ENCODE measurements at places on chromosomes 4 and X.

GRCh38 chr4:71713611-71714203 is 70.2 kb downstream of the GC start:
- DNase-seq: no peak

DNA sequence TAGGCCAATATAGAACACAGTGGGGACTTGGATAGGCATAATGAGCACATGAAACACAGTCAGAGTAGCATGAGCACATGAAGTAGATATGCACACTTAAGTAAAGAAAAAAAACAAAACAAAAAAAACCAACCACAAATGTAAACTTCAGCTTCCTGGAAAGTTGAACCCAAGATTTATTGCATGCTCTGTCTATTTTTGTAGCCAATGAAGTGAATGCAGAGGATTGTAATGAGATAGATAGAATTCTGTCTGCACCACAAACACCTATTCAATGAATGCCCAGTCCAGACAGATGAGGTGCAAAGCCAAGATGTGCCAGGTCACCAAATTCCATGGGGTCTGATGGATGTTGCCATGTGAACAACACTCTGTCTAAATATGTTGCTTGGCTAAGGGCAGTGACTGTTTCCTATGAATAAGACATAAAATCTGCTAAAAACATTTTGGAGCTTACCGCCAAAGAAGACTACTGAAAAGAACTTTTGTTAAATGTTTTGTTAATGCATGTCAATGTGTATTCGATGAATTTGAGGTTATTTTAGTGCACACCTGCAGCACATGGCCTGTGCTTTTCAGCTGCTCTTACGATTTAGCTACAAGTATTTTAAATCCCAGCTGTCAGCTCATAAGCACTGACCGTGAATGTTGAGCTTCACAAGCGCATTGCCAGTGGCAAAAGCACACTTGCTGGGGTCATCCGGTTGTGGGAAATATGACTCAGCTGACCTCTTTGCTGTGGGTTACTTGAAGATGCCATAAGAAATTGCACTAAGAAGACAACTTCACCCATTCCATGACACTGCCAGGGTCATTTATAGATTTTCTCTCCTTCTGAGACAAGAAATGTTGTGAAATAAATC is 374.8 kb upstream of the GNPDA2 start:
- no peak for DNase-seq

GRCh38 chr4:42655269-42655637 is 1.7 kb downstream of the ATP8A1 start:
- DNase-seq: no peak

- DNase-seq: no peak
Observed at GRCh38 chrX:136318895-136319597, 18.3 kb downstream of the ADGRG4 start.

GRCh38 chr4:7464259-7464655 is 29.5 kb upstream of the PSAPL1 start:
- no peak for DNase-seq

- DNase-seq: no peak
Observed at GRCh38 chrX:136588036-136588435, 56.0 kb downstream of the VGLL1 start.

- no peak for DNase-seq
Observed at GRCh38 chr4:88335092-88335665, 43.5 kb upstream of the HERC6 start.

DNA sequence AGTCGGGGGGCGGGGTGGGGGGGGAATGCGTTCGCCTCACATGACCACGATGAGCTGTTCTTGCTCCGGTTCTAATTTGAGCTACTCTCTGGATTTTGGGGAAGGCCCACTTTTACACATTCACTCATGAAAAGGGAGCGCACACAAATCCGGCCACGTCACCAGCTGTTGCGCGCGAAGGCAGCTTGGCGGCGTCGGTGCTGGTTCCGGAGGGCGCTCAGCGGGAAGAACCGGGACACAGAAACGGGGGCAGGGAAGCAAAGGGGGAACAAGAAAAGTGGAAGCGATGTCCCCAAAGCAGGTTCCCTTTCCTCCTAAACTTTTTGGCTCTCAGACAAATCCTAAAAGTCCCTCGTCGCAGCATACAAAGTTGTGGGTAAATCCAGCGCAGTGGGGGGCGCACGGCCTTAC is 605 bp downstream of the ANXA5 start:
- DNase-seq: peak; percentile 41

- DNase-seq: no peak
Observed at GRCh38 chrX:1657367-1658070, 42.7 kb downstream of the ASMT start.

DNA sequence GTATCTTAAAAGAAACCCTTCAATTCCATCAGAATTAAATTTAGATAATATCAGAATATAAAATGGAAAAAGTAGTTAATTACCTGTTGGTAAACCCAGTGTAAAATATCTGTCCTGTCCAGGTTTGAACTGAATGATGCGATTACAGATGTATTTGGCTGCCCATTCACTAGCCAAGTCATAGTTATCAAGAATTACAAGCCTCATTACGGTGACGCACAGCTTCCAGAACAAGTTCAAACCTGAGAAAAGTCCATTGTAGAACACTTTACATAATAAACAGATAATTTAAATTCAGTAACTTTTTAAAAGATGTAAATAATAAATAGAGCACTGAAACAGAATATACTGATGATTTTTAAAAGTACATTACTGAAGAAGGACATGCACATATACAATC is 4.4 kb downstream of the GNPDA2 start:
- DNase-seq: no peak

DNA sequence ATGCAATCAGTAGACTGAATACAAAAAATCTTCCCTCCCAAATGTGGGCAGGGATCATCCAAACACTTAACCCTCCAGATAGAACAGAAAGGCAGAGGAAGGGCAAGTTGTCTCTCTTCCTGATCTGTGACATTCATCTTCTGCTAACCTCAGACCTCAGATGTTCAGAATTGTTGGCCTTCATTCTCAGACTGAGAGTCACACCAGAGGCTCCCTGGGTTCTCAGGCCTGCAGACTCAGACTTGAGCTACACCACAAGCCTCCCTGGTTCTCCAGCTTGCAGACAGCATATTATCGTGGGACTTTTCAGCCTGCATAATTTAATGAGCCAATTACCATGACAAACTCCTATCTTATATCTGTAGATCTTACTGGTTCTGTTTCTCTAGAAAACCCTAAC is 1471.6 kb upstream of the ADGRL3 start:
- no peak for DNase-seq

- no peak for DNase-seq
Observed at GRCh38 chr4:165199722-165200121, 7.6 kb upstream of the KLHL2 start.

GRCh38 chr4:74522251-74522991 is 77.5 kb downstream of the AREG start:
- DNase-seq: no peak

DNA sequence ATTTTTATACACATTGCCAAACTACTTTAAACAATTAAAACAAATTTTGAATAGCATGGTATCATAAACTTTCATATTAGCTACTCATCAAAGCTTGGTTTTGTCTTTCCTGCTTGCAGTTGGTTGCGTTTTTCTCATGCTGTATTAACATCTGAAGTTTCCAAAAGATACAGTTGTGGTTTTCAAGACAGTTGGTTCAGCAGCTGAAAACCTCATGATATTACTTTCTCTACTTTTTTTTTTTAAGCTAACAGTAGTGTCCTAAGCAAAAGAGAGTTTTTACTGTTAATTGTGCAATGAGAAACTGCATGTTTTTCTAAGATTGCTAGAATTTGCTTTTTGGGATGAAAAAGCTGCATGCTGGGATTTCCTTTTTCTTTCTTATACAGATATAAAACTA is 15.2 kb downstream of the RUFY3 start:
- no peak for DNase-seq

DNA sequence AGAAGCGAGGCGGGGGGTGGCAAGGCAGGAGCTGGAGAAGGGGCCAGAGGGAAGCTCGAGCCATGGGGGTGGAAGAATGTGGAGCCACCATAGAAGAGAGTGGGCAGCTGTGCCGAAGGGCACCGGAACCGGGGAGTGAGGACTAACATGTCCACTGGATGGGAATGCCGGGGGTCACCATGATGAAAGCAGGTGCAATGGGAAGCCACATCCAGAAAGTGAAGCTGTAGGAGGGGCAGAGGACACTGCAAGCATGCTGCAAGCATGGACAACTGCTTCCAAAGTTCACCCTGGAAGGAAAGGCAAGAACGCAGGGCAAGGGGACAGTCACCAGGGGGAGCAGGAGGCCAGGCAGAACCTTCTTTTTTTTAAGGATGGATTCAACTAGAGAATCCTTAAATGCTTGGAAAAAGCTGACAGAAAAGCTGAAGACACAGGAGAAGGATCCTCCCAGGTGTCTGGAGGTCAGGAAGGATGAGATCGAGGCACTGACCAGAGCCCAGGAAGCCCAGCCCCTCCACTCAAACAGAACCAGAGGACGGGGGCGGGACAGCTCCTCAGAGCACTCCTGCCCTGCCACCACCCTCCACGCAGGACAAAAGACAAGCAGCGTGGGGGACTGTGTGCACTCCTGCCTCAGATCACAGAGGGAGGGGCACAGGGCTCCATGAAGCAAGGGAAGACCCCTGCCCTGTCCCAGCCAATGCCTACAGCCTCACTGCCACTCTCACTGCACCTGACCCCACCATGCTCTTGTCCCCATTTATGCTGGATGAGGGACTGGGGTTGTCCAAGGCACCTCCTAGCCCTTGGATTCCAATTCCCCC is 169.2 kb downstream of the AFAP1 start:
- DNase-seq: no peak

- no peak for DNase-seq
Observed at GRCh38 chr4:124940387-124940786, 227.9 kb upstream of the ANKRD50 start.

DNA sequence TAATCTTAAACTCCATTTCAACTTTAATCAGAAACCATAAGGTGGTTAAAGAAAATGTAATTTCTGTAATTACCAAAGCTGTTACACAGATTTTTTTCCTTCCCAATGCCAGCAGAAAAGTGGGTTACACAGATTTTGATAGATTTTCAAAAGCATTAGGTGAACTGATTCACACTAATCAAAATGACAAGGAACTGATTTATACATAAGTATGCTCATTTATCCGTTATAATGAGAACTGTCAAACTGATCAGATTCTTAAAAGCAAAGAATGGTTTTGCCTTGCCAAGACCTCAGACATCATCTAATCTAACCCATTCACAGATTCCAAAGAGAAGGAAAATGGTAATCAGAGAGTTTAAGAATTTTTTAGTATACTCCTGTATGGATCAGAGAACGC is 5.2 kb downstream of the UGDH start:
- DNase-seq: no peak

GRCh38 chr4:110837896-110838450 is 215.1 kb upstream of the PITX2 start:
- no peak for DNase-seq

DNA sequence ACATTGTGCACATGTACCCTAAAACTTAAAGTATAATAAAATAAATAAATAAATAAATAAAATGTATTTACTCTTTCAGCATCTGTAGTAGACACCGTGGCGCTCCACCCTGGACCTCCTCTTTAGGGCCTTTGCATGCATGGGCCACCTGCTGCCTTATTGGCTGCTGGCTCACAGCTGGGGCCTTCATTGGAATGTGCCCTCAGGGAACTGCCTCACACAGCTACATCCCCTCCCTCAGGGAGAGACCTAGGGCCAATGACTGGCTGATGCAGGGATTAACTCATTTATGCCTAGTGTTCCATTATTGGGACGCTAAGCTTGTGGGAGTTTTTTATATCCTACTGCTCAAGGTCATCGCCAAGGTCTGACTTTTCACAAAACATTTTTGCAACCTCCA is 302.9 kb upstream of the FTHL17 start:
- DNase-seq: no peak

GRCh38 chrX:74656079-74656745 is 41.8 kb upstream of the RLIM start:
- DNase-seq: no peak

DNA sequence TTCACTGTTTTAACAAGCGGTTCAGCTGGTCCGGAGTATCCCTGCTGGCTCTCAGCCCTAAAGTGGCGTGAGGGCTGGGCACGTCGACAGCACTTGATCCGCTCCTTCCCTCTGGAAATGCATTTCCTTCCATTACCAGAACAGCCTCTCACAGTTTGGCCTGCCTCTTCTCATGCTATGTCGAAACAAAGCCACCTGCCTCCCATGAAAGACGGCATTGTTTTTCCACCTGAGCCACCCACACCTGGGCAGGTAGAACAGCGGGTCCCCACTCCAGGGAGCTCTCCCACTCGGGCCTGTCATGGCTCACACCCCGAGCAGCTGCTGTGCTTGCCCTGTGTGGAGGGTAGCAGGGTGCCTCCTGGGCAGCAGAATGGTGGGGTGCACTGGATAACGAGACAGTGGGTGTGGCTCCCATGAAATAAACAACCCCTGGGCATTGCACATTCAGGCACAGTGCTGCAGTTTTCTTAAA is 86.2 kb downstream of the FHDC1 start:
- no peak for DNase-seq

- DNase-seq: no peak
Observed at GRCh38 chrX:63784346-63784901, 590 bp downstream of the ARHGEF9 start.

DNA sequence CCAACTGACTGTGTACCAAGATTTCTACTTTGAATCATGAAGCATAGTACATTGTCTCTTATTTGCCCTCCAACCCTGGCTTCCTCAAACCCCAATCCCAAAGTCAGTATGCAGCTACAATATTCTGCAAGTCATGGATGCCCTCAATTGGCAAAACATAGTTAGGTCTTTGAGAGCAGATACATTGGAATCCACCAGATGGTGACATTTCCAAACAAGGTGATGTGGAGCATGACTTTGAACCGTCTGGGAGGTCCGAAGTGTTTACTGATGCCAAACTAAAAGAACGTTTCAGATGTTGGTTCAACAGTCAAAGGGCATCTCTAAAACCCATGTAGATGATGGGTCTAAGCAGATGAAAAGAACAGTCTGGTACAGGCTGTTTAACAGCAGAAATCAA is 43.7 kb upstream of the FRMD7 start:
- no peak for DNase-seq

DNA sequence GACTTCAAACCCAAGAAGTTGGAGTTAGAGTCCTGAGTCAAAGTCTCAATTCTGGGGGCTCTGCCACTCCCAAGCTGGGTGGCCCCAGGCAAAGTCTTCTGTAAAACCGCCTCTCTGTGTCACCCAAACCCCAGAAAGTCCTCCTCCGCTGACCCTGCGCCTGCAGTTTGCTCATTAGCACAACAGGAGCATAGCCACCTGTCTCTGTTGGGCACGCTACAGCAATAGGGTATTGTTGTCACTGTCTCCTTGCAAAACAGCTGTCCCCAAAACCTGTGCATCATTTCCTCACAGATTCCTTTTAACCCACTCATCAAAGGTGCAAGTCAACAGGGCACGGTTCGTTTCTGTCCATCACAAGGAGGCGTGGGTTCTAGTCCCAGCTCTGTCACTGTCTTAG is 8.0 kb upstream of the DGAT2L6 start:
- no peak for DNase-seq

DNA sequence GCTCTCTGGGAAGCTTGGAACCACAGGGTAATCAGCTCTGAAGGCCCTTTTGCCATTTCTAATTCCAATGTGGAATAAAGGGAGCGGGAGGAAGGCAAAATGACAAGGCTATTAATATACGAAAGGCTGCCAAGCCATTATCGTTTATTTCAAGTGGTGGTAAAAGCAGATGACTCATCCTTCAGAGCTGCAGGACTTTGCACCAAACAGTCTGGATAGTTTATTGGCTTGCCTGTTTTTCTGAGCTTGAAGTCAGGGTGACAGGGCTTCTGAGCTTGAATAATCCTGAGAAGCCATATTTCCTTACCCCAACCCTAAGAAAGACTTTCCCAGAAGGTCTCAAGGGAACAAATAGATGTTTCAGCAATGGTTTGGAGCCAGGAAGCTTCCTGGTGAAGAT is 7.7 kb upstream of the GABRE start:
- no peak for DNase-seq

Data from stimulated activated CD4-positive, alpha-beta T cell treated with anti-CD3 and anti-CD28 coated beads, Interleukin-4, amount 100 ng/mL, for 48 hours (primary cell).